Effector memory CD4-positive, alpha-beta T cell (primary cell): ENCODE measurements at places on chromosomes 11 and 22.

- DNase-seq = no peak
These were observed 61.5 kb upstream of the NECTIN1 start for GRCh38 chr11:119790476-119790875.

DNA sequence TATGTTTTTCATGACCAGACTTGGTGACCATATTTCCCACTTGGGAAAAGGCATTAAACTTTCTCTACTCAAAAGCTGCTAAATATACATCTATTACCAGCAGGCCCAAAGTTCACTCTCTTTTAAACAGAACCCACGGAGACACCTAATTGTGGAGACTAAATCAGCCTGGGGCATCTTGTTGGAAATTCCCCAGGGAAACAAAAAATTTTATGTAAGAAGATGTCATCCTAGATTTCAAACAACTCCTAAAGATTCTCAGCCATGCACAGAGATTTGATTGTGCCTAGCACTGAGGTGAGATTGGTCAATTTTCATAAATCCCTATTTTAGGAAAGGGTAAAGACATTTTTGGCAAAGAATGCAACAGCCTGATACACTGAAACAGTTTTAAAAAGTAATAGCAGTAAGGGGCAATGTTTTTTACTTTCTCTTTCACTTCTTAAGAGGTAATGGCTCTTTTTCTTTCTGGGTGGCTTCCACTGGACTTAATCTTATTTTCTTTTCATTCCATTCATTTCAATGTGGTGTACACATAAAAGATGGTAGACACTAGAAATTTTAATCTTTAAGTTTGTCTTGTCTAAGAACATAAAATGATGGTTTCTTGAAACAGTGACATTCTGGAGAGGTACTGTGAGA is 9.6 kb downstream of the OR52N2 start:
- DNase-seq = no peak

GRCh38 chr11:110988671-110989070 is 256.9 kb upstream of the POU2AF2 start:
- DNase-seq = no peak

GRCh38 chr11:125262830-125263218 is 98.3 kb downstream of the PKNOX2 start:
- DNase-seq = no peak

GRCh38 chr11:64150481-64151239 is 15.3 kb downstream of the MACROD1 start:
- no peak for DNase-seq

DNA sequence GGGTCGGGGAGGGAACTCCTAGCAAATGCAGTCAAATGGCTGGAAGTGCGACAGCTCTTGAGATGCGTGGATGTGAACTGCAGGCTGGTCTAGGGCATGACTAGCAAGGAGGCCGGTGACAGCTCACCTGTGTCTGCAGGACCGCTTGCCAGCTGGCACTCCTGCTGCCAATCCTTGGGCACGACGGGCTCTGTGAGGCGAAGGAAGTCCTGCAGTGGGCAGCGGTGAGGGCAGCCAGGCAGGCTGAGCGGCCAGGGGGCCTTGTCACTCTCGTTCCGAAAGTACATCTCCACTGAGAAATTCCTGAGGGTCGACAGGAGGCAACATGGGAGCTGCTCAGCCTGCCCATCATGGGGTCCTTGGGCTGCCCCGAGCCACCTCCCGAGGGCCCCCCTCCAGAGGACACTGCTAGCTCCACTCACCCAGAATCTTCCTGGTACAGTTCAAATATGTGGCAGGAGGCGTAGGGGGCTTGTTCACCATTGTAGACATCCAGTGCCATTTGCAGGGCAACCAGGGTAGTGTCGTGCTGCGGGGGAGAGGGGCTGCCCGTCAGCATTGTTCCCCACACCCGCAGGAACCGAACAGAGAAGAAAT is 5.9 kb downstream of the ACP2 start:
- DNase-seq = no peak

DNA sequence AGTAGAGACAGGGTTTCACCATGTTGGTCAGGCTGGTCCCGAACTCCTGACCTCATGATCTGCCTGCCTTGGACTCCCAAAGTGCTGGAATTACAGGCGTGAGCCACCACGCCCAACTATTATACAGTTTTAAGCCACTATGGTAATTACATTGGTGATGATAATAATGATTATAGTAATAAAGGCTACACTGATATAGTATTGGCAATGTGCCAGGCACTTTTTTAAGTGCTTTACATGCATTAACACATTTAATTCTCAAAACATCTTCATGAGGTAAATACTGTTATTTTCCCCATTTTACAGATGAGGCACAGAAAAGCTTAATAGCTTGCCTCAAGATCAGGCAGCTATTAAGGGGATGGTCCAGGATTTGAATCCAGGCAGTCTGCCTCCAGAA is 222.5 kb downstream of the SOX6 start:
- DNase-seq = no peak

DNA sequence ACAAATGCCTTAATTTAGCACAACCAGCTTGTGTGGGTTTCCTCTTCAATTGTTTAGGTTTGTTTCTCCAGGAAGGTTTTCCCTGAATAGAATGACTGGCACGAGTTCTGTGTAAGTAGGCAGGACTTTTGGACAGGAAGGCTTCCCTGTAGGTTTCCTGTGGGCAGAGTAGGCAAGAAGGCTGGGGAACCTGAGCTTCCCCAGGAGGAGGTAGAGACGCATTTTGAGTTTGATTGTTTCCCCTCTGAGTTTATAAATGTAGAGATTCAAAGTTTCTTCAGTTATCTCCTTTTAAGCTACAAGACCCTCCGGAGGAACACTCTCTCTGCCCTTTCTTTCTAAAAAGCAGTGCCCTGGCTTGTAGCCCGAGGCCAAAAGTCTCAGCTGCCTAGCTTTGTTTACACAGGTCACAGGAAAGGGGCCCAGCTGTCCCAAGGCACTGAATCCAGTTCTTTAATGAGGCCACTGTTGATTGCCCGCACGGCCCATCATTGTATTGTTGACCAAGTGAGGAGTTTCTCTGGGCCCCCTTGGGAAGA is 66.6 kb upstream of the RDX start:
- DNase-seq = no peak

DNA sequence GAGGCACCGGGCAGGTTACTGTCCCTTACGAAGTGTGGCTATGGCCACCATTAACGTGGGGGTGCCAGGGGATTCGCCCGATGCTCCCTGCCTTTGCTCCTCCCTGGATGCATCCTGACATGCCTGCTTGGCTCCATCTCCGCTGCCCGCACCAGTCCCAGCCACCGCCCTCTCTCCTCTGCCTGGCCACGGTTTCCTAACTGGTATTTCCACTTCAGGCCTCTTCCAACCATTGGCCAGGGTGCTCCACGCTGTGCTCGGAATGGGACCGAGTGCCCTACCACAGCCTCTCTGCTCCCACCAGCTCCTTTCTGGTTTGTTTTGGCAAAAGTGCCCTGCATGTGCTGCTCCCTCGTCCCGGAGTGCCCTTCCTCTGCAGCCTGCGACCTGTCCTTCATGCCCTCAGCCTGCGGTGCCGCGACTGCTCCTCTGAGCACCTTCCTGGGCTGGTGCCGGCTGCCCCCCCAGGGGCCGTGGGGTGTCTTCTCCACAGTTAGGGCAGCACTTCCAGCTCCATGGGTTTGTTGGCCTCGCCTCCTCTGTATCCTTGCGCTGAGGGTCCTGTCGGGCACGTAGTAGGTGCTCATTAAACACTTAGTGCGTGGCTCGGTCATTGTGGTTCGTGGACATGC is 12.6 kb upstream of the GRAMD4 start:
- DNase-seq = no peak

DNA sequence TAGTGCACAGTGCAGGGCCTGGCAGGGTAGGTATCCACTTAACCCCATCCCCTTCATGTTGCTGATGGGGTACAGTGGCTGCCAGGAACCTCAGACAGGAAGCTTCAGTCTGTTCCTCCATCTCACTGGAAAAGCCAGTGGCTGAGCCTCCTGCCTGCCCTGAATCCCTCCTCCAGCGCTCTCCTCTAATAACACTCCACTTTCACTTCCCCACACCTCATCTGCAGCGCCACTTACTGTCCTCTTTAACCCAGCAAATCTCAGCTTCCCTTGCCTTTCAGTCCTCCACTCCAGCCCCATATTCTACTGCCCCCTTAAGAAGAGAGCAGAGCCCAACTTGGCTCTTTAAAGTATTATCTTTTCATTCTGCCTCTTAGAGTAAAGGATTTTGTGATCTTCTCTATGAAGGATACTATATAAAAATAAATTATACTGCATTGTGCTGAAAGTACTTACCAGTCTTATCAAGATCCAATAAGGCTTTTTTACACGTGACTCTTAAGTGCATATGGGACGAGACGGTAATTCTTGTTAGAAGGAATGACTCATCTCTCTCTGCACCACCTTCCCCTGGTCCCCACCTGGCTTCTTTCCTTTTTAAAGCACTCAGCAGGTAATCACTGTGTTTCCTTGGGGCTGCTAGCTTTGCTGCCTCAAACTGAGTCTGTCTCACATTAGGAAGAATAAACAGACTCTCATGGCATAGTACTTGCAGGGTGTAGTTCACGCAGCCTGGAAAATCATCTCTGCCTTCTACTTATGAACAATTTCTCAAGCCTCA is 238.0 kb upstream of the NARS2 start:
- DNase-seq = no peak

DNA sequence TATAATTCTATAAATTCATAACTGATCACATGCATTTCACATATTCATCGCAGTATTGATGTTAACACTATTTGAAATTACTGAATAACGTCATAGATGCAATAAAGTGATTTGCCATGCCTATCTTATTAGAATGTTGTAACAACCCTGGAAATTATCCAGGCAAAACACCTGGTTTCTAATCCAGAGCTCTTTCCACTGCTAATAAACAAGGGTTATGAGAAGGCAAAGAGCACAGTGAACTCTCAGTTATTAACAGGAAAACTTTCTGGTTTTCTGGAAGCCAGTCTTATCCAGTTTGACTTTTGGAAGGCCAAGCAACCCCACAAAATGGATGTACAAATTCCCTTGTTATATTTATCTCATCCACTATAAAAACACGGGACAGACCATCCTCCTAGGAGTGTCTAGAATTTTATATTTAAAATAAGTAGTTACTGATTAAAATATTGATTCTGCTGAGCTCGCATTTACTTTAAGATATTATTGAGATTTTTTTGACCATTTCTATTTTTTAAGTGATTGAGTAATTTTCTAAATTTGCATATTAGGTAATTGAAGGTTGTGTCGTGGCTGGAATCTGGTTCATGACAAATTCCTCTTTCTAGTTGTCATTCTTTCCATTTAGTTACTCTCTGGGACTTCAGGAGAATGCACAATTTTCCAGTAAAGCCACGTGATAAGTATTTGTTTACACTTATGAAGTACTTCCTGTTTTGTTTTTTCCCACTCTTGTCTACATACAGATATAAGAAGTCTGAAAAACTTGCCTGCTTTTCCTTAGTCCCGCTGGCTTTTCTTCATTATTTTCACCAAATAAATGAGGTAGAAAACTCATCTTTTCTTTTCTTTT is 47.9 kb downstream of the DCUN1D5 start:
- DNase-seq = no peak

DNA sequence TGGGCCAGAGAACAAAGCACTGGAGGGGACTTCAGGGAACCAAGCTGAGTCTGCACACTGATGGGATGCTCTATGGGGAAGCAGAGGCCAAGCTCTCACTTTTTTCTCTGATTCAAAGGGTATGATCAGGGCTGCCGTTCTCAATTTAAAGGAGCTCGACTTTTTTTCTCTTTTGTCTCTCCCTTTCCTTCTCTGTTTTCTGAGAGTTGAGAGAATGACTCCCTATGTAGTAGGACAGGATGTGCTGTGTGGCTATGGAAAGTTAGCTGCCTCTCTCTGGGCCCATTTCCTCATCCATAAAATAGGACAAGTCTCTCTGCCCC is 7.9 kb downstream of the ADORA2A start:
- DNase-seq = no peak

DNA sequence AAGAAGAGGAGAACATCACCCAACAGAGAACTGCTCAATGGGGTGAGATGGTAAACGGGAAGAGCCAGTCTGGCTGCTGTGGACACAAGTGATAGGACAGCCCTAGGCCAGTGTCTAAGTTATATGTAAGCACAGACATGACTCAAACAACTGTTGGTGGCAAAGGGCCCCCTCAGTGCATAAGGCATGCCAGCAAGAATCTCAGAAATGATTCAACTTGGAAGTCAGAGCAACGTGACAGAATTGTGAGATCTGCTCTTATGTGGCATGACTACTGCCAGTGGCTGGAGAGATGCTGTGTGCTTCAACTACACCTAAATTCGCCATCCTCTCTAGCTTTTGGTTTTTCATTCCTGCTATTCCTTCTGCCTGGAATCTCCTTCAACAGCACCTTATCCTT is 7.4 kb downstream of the SLN start:
- DNase-seq = no peak

DNA sequence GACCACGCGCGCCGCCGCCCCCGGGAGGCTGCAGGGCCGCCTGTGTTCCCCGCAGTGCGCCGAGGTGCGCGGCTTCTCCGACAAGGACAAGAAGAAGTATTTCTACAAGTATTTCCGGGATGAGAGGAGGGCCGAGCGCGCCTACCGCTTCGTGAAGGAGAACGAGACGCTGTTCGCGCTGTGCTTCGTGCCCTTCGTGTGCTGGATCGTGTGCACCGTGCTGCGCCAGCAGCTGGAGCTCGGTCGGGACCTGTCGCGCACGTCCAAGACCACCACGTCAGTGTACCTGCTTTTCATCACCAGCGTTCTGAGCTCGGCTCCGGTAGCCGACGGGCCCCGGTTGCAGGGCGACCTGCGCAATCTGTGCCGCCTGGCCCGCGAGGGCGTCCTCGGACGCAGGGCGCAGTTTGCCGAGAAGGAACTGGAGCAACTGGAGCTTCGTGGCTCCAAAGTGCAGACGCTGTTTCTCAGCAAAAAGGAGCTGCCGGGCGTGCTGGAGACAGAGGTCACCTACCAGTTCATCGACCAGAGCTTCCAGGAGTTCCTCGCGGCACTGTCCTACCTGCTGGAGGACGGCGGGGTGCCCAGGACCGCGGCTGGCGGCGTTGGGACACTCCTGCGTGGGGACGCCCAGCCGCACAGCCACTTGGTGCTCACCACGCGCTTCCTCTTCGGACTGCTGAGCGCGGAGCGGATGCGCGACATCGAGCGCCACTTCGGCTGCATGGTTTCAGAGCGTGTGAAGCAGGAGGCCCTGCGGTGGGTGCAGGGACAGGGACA is 2.7 kb downstream of the NLRP6 start:
- DNase-seq = no peak

GRCh38 chr11:65432100-65432650 is 9.6 kb downstream of the NEAT1 start:
- DNase-seq = no peak

GRCh38 chr11:120303004-120303637 is 22.0 kb upstream of the TLCD5 start:
- DNase-seq = peak; percentile 32

- DNase-seq = no peak
These were observed 161.4 kb downstream of the WT1 start for GRCh38 chr11:32273931-32274330.

- DNase-seq = no peak
These were observed 77.2 kb downstream of the MYEOV start for GRCh38 chr11:69370984-69371709.

- no peak for DNase-seq
These were observed 199.4 kb upstream of the SEZ6L start for GRCh38 chr22:25969901-25970300.

DNA sequence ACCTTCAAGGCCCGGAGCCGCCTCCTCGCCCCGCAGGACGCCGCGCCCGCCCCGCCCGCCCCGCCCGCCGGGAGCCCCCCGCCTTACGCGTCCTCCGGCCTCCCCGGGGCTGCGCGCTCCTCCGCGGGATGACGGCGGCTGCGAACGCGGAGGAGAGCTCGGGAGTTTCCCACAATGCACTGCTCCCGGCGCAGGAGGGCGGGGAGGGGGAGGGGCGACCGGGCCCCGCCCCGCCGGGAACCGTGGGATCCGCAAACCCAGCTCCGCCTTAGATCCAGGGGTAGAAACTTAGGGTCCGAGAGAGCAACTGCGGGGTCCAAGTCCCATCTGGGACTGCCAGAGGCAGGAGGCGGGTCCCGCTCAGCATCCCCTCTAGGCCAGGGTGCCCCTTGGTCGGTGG is at the start of gene CEND1:
Gene CEND1, minus strand, starts transcription at position 148 of the 400 bp plus-strand sequence. CDS start 1,514 bp downstream, outside the sequence.
- DNase-seq = no peak
